ENCODE measurements at places on chromosomes 7 and 10. TPM values are rescaled to one million over a fixed set of nuclear protein-coding genes. Genes with fewer than 3 reads are reported as not detected.

The SLC16A12 gene
- total RNA-seq: 1.1 TPM

DNA sequence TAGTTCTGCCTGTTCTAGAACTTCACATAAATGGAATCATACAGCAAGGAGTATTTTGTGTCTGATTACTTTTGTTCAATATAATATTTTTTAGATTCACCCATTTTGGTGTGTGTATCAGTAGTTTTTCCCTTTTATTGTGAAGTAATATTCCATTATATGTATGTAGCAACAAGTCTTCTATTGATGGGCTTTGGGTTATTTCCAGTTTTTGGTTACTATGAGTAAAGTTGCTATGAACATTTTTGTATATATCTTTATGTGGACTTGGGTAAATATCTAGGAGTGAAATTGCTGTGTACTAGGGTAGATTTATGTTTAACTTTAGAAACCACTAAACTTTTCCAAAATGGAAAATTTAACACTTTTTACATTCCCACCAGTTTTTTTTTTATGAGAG is 35.7 kb downstream of the ADK start:
- DNase-seq: no peak

GRCh38 chr7:104048055-104048454 is 58.6 kb upstream of the RELN start:
- no peak for DNase-seq

DNA sequence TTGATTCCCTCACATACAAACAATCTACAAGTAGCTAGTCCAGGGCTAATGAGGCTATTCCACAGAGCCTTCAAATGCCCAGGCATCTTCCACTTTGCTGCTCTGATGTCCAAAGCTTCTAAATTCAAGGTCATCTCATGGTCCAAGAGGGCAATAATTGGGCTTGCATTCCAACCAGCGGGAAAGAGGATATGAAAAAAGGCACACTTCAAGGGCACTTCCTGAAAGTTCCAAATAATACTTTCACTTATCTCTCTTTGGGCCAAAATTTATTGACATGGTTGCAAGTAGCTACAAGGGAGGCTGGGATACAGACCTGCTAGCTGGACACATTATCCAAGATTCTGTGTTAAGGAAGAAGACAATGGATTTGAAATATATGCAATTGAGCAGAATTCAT is 25.2 kb upstream of the APBB1IP start:
- no peak for DNase-seq

DNA sequence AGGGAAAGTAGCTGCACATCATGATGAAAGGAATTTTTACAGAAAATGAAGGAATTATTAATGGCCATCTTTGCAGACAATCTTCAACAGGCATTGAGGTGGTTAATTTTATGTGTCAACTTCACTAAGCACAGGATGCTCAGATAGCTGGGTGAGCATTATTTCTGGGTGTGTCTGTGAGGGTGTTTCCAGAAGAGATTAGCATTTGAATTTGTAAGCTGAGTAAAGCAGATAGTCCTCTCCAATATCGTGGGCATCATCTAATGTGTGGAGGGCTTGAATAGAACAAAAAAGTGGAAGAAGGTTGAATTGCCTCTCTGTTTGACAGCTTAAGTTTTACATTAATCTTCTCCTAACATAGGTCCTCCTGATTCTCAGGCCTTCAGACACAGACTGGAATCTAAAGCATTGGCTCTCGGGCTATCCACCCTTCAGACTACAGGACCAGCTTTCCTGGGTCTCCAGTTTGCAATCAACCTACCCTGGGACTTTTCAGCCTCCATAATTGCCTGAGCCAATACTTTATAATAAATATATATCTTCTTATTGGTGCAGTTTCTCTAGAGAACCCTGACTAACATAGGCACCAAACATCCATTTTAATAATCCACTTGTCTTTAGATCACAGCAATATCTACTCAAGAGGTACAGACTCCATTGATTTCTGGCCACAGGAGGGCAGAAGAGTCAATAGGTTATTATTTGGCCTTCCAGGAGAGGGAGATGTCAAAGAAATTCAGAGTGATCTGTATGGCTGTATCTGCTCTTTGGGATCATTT is 10.5 kb upstream of the CRPPA start:
- no peak for DNase-seq

DNA sequence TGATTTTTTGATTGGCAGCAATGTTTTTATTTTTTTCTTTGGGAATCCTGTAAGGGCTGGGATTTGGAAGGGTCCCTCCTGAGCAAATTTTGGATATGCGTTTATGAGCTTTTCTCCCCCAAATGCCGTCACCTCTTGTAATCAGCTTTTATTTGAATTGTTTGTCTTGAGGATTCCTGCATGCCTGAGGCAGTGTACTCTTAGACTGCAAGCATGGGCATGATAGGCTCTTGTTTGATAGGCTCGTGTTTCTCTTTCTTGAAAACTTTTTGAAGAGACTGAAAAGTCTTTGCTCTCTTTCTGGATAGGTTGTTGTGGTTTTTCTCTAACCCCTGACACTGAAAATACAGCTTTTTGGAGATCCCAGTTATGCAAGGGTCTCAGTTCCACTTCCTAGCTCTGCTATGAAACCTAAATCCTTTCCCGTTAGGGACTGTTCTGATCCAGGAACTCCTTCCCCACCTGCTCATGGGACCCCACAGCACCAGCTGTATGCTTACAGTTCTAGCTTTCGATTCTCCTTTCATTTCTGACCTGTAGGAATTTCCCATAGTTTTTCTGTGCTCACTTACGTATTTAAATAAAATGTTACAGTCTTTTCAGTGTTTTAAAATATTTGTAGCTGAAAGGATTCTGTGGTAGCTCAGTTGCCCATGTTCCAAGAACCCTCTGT is 17.2 kb downstream of the TSPAN13 start:
- no peak for DNase-seq

DNA sequence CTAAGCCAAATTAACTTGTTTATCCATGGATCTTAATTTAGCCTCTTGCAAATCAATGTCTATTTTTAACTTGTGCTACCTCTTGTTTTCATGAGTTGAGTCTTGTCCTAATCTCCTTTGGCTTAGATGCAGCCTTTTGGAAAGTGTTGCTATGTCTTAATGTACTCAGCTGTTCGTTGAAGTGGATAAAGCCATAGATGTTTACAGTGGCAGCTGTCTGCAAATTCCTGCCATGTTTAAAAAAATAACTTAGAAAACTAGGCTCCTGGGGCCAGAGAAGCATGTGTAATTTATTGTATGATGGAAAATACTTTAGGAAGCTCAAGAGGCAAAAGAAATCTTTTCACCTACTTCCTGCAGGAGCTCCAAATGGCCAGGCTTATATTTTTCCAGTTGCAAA is 253.1 kb upstream of the RHOBTB1 start:
- DNase-seq: no peak

The CDC14C gene
- not detected for total RNA-seq

- no peak for DNase-seq
Measured at GRCh38 chr10:50421026-50421719, 169.9 kb upstream of the ASAH2 start.

GRCh38 chr10:21528236-21529031 is 3.0 kb upstream of the SKIDA1 start:
- DNase-seq: no peak

GRCh38 chr7:68166525-68166924 is 1169.9 kb downstream of the TYW1 start:
- DNase-seq: no peak

The POLR2J2 gene
- total RNA-seq: 3.4 TPM

- DNase-seq: no peak
Measured at GRCh38 chr10:57864765-57865680, 402.7 kb downstream of the IPMK start.

- no peak for DNase-seq
Measured at GRCh38 chr7:31958226-31958625, 112.0 kb downstream of the PDE1C start.

The OR2A5 gene
- total RNA-seq: not detected

GRCh38 chr10:1189166-1190051 is 133.2 kb downstream of the WDR37 start:
- no peak for DNase-seq

DNA sequence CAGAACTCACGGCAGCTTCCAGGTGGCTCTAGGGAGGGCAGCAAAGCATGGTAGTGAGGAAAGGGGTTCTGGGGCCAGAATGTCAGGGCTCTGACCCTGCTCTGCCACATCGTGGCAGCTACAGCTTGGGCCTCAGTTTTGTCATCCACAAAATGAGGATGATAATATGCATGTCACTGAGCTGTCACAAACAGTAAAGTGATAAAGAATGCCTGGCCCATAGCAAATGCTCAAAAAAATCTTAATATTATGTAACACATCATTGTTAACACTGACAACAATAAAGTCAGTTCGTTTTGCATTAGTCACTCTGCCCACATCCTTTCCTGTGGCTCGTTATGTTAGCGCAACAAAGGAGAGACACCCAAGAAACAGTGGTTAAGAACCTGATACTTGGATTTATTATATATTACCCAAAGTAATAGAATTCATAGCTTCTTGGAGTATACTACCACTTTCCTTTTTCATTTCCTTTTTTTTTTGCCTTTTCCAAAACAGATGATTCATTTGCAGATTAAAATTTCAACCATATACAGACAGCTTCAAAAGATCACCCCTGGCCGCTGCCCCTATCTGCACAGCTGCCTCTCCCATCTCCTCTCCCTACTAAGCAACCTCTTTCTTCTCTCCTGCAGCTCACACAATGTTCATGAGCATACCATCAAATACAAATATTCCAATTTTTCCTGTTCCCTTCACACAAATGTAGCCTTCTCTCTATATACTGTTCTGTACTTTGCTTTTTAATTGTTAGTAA is 45.5 kb upstream of the DDC start:
- no peak for DNase-seq

DNA sequence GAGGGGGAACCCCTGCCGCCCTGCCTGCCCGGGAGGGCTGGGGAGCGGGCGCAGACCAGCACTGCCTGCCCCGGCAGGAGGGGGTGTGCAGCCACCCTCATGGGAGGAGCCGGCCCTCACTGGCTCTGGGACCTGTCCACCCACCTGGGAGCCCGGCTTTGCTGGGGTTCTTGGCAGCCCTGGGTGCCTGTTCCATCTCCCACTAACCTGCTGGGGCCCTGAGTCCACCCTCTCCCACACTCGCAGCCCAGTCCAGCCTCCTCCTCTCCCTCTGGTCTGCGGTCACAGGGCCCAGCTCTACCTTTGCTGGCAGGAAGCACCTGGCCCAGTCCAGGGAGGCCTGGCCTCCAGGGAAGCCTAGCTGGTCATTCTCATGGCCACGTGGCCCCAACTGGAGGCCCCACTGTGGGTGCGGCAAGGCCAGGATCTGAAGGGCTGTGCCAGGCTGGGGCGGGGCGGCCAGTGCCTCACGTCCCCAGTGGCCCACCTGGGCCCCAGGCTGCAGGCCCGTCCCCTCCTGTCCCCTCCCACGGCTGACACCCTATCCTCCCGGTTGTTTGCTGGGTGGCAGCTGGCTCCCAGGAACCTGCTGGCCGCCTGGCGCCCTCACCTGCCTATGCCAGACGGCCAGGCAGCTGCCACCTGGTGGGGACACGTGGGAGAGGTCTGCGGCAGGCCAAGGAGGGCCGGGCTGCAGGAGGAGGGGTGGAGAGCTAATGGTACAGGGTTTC is at the start of gene TMEM184A:
Gene TMEM184A, minus strand, starts transcription at position 393 of the 731 bp plus-strand sequence. CDS start 721 bp downstream, outside the sequence.
- peak; percentile 78 for DNase-seq

The C10orf67 gene
- total RNA-seq: 0.62 TPM

The CLDN3 gene
- not detected for total RNA-seq

- no peak for DNase-seq
Measured at GRCh38 chr10:132061030-132061429, 4.7 kb upstream of the JAKMIP3 start.

The OR2A42 gene
- not detected for total RNA-seq

- DNase-seq: no peak
Measured at GRCh38 chr7:26898891-26899290, 34.5 kb upstream of the SKAP2 start.

The FOXI2 gene
- not detected for total RNA-seq

- no peak for DNase-seq
Measured at GRCh38 chr10:30364345-30365268, 15.5 kb upstream of the MTPAP start.

- DNase-seq: no peak
Measured at GRCh38 chr7:41297166-41297565, 405.7 kb downstream of the INHBA start.

- no peak for DNase-seq
Measured at GRCh38 chr7:51025668-51026067, 243.0 kb upstream of the GRB10 start.

The HIBADH gene
- 109 TPM for total RNA-seq

The GPR22 gene
- total RNA-seq: 54.4 TPM

DNA sequence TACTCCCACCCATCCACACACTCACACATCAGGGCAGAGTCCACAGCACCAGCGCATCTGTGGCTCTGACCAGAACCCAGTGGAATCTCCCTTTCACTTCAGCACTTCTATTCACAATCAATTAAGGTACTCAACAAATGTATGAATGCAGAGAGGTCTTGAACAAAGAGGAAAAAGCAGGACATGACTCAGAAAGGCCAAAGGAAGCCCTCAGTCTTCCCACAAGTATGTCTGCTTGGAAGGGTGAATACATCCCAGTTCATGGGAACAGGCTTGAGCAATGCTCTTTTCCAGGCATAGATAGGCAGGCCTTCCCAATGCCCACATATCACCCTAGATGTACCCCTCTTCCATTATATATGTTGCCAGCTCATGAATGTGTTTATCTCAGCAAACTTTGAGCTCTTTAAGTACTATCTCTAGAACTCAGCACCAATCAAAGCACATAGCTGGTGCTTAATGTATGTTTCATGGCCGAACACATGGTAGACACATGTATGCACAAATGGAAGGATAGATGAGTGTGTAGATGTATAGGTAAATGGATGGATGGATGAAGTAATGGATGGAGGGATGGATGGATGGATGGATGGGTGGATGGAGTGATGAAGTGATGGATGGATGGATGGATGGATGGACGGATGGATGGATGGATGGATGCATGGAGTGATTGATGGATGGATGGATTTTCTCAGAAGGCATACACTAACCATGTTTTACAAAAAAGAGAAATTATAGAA is 507.6 kb downstream of the GRID1 start:
- no peak for DNase-seq

- DNase-seq: no peak
Measured at GRCh38 chr7:77960336-77960735, 161.8 kb downstream of the PHTF2 start.

The PTPRZ1 gene
- 0.72 TPM for total RNA-seq

- DNase-seq: no peak
Measured at GRCh38 chr7:158384746-158385145, 202.9 kb downstream of the PTPRN2 start.

DNA sequence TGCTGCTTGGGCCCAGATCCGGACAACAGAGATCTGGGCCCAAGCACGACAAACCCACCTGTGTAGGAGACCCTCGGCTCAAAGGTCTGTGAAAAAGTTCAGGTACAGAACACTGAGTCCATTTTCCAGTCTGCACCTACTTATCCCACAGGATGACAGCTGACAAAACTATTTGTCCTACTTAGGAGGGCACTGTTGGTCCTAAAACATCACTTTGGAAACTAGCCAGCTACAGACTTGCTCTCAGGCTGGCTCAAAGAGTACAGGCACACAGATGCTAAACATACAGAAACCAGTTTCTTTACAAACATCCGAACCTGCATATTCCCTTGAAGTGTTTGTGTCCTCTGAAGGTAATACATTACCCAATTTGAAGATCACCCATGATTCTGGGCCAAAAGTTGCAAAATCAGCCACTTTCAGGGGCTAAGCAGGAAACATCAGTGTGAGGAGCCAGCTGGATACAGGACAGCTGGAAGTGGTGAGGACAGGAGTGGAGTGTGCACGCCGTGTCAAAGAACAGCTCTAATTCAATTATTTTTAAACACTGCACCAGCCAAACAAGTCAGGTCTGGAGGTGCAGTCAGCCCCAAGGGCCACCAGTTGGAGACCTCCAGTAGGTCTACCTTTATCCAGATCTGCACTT is 88.5 kb downstream of the NOC3L start:
- DNase-seq: peak; percentile 73
